ENCODE measurements at places on chromosomes 6 and 20.

- no peaks in the 10 kb centered on the region for H3K4me1 ChIP-seq
- H3K27ac ChIP-seq = no peak overlapping the region
- peaks cover under 1% of the 10 kb centered on the region for H3K27me3 ChIP-seq
Observed at GRCh38 chr6:20724443-20725190, 190.4 kb downstream of the CDKAL1 start.

- no peaks in the 10 kb centered on the region for H3K36me3 ChIP-seq
- no peak overlapping the region for H3K4me3 ChIP-seq
- H3K27ac ChIP-seq = no peak overlapping the region
- H3K27me3 ChIP-seq = peaks cover 6% of the 10 kb centered on the region
Observed at GRCh38 chr6:72616406-72617015, 5.4 kb upstream of the KCNQ5 start.

GRCh38 chr6:125888989-125889656 lies 67.4 kb upstream of the HINT3 start:
- H3K4me1 ChIP-seq = no peaks in the 10 kb centered on the region
- H3K4me3 ChIP-seq = no peak overlapping the region
- no peaks in the 10 kb centered on the region for H3K27me3 ChIP-seq
- no peak overlapping the region for H3K27ac ChIP-seq

GRCh38 chr20:24895898-24896658 lies 53.0 kb upstream of the CST7 start:
- DNase-seq = no peak
- no peaks in the 10 kb centered on the region for H3K4me1 ChIP-seq
- H3K36me3 ChIP-seq = peaks cover 25% of the 10 kb centered on the region
- H3K27ac ChIP-seq = no peak overlapping the region

DNA sequence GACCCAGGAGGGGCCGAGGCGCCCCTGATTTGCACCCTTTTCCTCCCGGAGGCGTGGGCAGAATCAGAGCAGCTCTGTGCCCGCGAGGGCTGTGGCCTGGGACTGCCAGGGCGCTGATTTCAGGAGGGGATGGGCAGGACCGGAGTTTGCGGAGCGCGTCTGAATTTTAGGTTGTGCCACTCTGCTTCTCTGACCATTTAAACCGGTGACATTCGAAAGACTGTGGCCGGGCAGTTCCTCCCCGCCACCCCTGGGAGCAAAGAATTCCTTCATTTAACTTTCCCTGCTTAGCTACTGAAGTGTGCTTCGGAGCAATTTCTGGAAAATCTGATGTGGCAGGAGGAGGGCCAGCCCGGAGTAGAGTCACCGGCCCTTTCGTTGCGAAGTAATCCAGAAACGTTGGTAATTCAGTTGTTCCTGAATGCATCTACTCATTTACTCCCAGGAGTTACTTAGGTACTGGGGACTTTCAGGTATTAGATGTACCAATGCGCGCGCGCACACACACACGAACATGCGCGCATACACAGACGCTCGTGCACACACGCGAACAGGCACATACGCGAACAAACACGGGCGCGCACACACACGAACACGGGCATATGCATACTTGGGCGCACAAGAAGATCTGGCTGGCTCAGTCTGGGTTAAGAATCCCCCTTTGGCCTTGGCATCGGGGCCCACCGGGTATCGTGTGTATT lies 568 bp downstream of the CCDC170 start:
- H3K4me1 ChIP-seq = peaks cover 4% of the 10 kb centered on the region
- peaks cover 11% of the 10 kb centered on the region for H3K27me3 ChIP-seq
- H3K27ac ChIP-seq = no peak overlapping the region
- H3K36me3 ChIP-seq = no peaks in the 10 kb centered on the region

- H3K36me3 ChIP-seq = peaks cover 31% of the 10 kb centered on the region
- no peak for DNase-seq
- H3K4me3 ChIP-seq = no peak overlapping the region
- H3K27ac ChIP-seq = no peak overlapping the region
Observed at GRCh38 chr20:46914789-46915379, 20.2 kb downstream of the EYA2 start.

DNA sequence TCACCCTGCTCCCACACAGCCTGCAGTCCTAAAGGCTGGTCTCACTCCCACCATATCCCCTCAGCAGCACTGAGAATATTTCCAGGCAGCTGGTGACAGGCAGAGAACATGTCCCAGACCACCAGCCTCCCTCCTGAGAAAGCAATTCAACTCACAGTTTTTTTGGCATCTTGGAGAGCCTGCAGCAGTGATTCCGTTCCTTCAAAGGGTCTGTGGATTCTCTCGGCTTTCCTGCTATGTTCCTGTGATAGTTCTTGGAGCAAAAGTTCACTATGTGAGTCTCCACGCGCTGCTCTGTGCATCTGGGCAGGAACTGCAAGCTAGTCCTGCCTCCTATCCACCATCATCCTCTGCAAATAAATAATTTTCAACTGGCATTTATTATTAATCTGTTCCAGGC lies 448.3 kb upstream of the HSF2 start:
- H3K36me3 ChIP-seq = peaks cover 12% of the 10 kb centered on the region
- no peak overlapping the region for H3K27ac ChIP-seq
- DNase-seq = no peak
- no peaks in the 10 kb centered on the region for H3K4me1 ChIP-seq
- no peak overlapping the region for H3K4me3 ChIP-seq
- H3K27me3 ChIP-seq = no peaks in the 10 kb centered on the region

- no peak overlapping the region for H3K4me3 ChIP-seq
- H3K4me1 ChIP-seq = no peaks in the 10 kb centered on the region
- peaks cover 2% of the 10 kb centered on the region for H3K27me3 ChIP-seq
- no peak overlapping the region for H3K27ac ChIP-seq
- DNase-seq = no peak
Observed at GRCh38 chr6:161393839-161394364, 120.0 kb upstream of the AGPAT4 start.

All from glutamatergic neuron (in vitro differentiated cells).